HepG2 (cell line): ENCODE measurements at places on chromosomes 7 and 10. TPM values are rescaled to one million over a fixed set of nuclear protein-coding genes. Genes with fewer than 3 reads are reported as not detected.
A peak's percentile ranks its signal among the peaks of the same experiment; 100 is the strongest.

DNA sequence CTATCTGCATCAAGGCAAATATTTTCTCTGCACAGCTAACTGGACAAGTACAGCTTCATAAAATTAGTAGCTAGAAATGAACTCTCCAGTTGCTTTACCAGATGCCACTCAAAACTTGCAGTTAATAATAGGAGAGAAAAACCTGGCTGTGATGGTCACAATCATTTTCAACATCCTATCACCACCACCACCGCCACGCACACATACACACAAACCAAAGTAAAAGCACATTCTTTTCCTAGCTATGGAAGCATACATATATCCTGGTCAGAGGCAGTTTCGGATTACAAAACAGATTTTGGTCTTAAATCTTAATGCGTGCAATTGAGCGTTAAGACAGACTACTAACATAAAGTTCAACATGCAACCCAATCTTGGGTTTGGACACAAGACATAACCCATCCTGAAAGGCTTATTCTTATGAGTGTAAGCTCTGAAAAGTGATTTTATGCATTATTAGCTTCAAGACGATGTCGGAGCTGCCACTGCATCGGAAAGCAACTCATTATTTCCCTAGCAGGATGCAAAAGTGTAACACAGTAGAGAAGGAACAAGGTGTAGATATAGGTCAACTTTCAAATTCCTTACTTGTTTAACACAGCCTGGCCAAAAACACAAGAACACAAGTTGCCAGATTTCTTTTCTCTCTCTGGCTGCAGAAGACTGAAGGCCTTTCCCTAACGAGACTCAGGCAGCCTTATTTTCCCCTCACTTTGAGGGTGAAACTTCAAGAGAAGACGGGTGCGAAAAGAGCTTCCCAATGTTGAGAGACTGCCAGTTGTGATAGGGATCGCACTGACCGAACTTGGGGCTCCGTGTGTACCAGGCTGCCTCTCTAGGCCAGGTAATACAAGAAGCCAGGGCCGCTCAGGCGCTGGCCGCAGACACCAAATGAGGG lies 1.2 kb downstream of the CACUL1 start:
- H3K27me3 ChIP-seq = no peaks in the 10 kb centered on the region
- H3K4me3 ChIP-seq = peak overlapping the region; percentile 93
- peaks cover 34% of the 10 kb centered on the region for H3K4me1 ChIP-seq
- DNase-seq = peak; percentile 35
- peak overlapping the region; percentile 81 for H3K27ac ChIP-seq

AFAP1L2 gene
- total RNA-seq = not detected in 2 replicates

LRRN3 gene
- 0.07 TPM in 1 of 2 replicates, not detected in the other for total RNA-seq

DNA sequence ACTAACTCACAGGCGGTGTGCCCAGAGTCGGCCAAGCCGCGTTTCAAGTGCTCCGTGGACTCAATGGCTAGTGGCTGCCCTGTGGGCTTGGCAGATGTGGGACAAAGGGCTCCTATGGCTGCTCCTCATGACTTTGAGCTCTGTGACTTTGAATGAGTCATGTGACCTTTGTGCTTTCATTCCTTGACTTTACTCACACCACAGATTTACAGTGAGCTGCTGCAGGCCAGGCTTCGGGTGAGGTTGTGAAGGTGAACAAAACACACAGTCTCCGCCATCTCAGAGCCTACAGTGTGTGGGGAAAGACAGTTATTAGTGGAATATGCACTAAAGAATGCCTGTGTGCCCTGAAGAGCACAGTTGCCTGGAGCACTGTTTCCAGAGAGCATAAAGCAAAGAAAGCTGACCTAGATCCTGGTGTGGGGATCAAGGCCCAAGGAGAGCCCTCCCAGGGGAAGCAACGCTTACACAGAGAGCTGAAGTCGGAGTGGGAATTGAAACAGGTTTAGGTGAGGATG lies 29.7 kb upstream of the PLEKHA1 start:
- H3K4me1 ChIP-seq = peaks cover 62% of the 10 kb centered on the region
- no peaks in the 10 kb centered on the region for H3K27me3 ChIP-seq
- H3K4me3 ChIP-seq = no peak overlapping the region
- DNase-seq = peak; percentile 91

DNA sequence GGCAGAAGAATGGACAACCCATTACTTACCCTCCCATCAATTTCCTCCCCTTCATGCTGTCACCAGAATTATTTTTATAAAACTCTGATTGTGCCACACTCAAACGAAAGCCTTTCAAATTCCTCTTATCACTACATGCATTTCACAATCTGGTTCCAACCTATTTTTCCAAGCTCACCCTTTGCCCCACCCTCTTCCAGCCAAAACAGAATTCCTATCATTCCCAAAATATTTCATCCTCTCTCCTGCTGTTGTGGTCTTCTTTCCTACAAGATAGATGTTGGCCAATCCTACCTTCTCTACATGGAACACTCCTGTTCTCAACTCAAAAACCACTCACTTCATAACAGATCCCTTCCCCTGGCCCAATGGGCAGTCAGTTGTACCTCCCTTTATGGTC lies 111.5 kb downstream of the ELAPOR2 start:
- no peak overlapping the region for H3K4me3 ChIP-seq
- no peak overlapping the region for H3K27ac ChIP-seq
- H3K4me1 ChIP-seq = peaks cover 5% of the 10 kb centered on the region; the same call in 1 of the 2 replicates
- no peaks in the 10 kb centered on the region for H3K36me3 ChIP-seq
- DNase-seq = peak; percentile 32

DNA sequence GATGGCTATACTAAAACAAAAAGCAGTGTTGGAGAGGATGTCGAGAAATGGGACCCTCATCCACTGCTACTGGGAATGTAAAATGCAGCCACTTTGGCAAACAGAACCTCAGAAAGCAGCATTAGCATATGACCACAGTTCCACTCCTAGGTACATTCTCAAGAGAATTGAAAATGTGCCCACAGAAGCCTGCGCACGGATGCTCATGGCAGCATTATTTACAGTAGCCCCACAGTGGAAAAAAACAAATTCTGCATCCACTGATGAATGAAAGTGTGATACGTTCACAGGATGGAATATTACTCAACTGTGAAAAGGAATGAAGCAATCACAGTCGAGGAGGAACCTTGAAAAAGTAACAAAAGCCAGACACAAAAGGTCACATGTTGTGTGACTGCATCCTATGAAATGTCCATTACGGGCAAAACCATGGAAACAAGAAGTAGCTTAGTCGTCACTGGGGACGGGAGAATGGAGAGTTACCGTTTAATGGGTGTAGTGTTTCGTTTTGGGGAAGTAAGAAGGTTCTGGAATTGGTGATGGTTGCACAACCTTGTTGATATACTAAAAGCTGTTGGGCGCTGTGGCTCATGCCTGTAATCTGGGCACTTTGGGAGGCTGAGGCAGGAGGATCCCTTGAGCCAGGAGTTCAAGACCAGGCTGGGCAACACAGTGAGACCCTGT lies 2.5 kb upstream of the UPK3B start:
- H3K36me3 ChIP-seq = peaks cover 3% of the 10 kb centered on the region; the same call in 1 of the 2 replicates
- no peak for DNase-seq
- H3K27me3 ChIP-seq = no peaks in the 10 kb centered on the region
- H3K4me3 ChIP-seq = no peak overlapping the region
- H3K4me1 ChIP-seq = peaks cover 12% of the 10 kb centered on the region

- H3K27ac ChIP-seq = no peak overlapping the region
- DNase-seq = no peak
- no peak overlapping the region for H3K4me3 ChIP-seq
- no peaks in the 10 kb centered on the region for H3K36me3 ChIP-seq
- no peaks in the 10 kb centered on the region for H3K4me1 ChIP-seq
These were observed 19.8 kb downstream of the CREB5 start for GRCh38 chr7:28432105-28432504.

DNA sequence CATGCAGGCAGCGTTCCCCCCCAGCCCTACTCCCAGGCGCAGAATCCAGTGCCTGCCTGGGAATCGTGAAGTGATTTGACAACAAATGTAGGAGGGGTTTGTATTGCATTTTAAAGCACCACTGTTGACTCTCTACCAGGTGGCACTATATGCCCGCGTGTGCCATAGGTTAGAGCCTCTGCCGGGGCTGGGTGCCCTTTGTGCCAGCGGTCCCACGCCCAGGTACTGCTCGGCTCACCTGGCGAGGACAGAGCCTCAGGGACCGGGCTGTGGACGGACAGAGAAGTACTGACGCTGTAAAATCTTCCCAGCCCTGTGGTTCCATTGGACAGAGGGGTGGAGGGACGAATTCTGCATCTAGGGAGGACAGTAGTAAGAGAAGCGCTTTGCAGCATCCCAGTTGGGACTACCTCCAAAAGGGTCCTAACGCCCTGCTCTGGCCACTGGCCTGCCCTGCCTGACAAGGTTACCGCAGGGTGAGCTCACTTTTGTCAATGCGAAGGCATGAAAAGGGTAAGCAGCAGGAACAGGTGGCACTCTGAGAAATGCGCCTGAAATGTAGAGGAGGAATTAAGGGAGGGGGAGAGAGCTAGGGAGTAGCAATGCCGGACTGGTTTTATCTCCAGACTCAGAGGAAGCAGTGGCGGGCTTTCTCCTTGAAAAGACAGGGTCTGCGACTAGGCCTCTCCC lies 788 bp upstream of the CACNA2D1 start:
- H3K27me3 ChIP-seq = no peaks in the 10 kb centered on the region
- no peaks in the 10 kb centered on the region for H3K36me3 ChIP-seq
- no peak overlapping the region for H3K4me3 ChIP-seq
- no peak for DNase-seq

NEUROD6 gene
- total RNA-seq = not detected in 2 replicates

TRIP6 gene
- total RNA-seq = 0.38 TPM in 1 of 2 replicates, not detected in the other

UCMA gene
- not detected in 2 replicates for total RNA-seq

DNA sequence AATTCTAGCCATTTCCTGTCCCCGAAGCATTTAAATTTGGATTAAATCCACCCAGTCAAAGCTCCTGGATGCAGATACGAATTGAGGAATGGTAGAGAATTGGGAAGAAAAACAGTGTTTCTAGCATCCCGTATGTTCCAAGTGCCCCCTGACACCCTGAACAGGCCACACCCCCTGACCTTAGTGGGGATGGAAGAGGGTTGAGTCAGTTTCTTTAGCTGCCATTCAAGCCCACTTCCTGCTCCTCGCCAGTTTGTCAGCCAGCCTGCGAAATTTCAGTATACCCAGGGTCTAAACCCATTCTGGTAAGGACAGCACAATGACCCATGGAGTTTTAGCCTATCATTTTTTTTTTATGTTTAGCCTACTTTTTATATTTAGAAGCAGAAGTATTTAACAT lies 101.1 kb downstream of the PKD1L1 start:
- H3K36me3 ChIP-seq = no peaks in the 10 kb centered on the region
- H3K4me3 ChIP-seq = no peak overlapping the region
- DNase-seq = no peak
- H3K27ac ChIP-seq = no peak overlapping the region

LIPK gene
- not detected in 2 replicates for total RNA-seq

- no peaks in the 10 kb centered on the region for H3K4me1 ChIP-seq
- no peak overlapping the region for H3K27ac ChIP-seq
- no peak for DNase-seq
- no peaks in the 10 kb centered on the region for H3K36me3 ChIP-seq
- no peak overlapping the region for H3K4me3 ChIP-seq
These were observed 67.8 kb upstream of the PPP2R2D start for GRCh38 chr10:131833013-131833412.

TMEM196 gene
- not detected in 2 replicates for total RNA-seq

CYP3A7 gene
- 6.4 and 6.6 TPM in 2 replicates for total RNA-seq

WNT16 gene
- not detected in 2 replicates for total RNA-seq

PLEKHA1 gene
- 30.8 and 32.2 TPM in 2 replicates for total RNA-seq

ARHGAP12 gene
- total RNA-seq = 54.6 and 64.4 TPM in 2 replicates

GRCh38 chr10:121791761-121792160 lies 136.1 kb downstream of the ATE1 start:
- no peak for DNase-seq
- H3K27me3 ChIP-seq = no peaks in the 10 kb centered on the region
- H3K4me3 ChIP-seq = no peak overlapping the region
- H3K27ac ChIP-seq = no peak overlapping the region
- H3K36me3 ChIP-seq = peaks cover 5% of the 10 kb centered on the region; the same call in 1 of the 2 replicates

- no peak overlapping the region for H3K27ac ChIP-seq
- H3K4me3 ChIP-seq = no peak overlapping the region
- H3K27me3 ChIP-seq = no peaks in the 10 kb centered on the region
- no peaks in the 10 kb centered on the region for H3K36me3 ChIP-seq
- DNase-seq = no peak
These were observed 256.2 kb upstream of the CACNA2D1 start for GRCh38 chr7:82699773-82700186.

DNA sequence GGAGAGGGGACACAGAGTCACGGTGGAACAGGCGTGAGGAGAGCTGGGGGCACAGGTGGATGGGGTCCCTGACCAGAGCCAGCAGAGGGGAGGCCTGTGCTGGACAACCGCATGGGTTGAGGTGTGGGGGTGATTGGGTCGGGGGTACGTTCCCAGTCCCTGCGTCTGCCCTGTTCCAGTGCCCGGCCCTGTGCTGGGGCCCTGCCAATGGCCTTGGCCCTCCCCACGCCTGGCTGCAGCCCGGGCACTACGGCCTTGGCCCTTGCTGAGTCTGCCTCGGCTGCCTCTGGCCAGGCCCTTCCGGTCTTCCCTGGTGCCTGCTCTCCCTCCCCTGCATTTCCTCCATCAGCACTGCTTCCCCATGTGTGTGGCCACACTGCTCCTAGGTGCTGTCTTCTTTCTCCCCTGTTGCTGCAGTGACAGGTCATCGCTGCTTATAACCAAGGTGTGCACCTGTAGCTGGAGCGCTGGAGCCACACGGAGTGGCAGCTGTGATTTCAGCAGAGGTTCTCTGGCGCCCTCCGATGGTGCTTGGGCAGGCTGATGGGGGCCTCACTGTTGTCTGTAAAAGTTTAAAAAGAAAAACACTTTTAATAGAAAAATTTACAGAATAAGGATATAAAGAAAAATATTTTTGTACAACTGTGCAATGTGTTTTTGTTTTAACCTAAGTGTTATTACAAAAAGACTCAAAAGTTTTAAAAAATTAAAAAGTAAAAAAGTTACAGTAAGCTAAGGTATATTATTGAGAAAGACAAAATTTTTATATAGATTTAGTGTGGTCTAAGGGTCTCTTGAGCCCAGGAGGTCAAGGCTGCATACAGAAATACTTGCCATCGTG lies 45.2 kb upstream of the BHLHA15 start:
- peak; percentile 33 for DNase-seq

DNA sequence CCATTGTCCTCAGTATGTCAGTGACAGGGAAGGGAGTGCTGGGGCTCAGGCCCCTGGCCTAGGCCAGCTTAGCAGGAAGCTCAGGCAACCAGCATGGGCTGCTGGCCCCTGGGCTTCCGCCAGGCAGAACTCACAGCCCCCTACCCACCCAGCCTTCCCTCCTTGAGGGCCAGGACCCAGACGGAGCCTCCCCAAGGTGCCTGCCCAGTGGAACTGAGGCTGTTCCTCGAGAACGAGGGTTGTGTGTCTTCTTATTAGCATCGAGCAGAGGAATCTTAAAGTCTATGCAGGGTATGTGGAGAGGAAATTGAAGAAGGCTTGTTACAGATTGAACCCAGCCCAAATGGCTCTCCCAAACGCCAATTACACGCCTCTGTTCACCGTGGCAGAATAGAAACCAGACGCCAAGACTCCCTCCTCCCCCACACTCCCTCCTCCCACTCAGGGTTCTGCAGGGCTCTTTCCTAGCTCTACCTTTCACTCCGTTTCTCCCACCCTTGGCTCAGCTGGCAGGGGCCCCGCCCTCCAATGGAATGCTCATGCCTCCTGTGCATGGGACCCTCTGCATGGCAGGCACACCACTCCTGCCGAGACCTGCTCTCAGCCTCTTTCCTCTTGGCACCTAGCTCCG lies 134.4 kb downstream of the ZMIZ1 start:
- H3K4me3 ChIP-seq = no peak overlapping the region
- no peaks in the 10 kb centered on the region for H3K27me3 ChIP-seq
- no peak for DNase-seq
